ENCODE measurements at places on chromosomes 1 and 21.
A peak's percentile ranks its signal among the peaks of the same experiment; 100 is the strongest.

GRCh38 chr21:39072468-39072867 is 110.8 kb downstream of the PSMG1 start:
- DNase-seq = no peak

GRCh38 chr1:6523566-6523965 is 30.7 kb downstream of the NOL9 start:
- DNase-seq = no peak

DNA sequence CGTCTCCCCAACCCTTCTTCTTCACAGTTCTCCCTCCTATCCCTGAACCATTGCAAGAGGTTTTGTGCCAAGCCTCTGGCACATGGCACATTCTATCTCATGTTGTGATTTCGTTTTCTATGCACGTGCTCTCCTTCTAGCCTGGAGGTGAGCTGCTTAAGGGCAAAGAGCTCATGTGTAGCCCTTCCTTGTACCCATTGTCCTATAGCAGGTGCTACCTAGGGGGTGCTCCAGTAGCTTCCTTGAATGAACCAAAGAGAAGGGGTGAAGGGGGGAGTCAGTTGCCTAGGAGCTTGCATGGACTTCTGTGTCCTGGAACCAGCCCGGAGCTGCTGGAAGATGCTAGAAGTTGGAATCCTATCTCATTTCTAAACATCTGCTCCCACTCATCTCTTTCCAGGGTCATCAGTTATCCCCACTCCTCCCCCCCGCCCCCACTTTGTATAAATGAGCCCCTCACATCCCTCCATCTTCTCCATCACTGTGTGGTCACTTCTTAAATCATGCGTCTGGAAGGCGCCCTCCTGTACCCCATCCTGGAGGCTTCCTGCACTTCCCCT is 535 bp upstream of the DISC1 start:
- no peak for DNase-seq

DNA sequence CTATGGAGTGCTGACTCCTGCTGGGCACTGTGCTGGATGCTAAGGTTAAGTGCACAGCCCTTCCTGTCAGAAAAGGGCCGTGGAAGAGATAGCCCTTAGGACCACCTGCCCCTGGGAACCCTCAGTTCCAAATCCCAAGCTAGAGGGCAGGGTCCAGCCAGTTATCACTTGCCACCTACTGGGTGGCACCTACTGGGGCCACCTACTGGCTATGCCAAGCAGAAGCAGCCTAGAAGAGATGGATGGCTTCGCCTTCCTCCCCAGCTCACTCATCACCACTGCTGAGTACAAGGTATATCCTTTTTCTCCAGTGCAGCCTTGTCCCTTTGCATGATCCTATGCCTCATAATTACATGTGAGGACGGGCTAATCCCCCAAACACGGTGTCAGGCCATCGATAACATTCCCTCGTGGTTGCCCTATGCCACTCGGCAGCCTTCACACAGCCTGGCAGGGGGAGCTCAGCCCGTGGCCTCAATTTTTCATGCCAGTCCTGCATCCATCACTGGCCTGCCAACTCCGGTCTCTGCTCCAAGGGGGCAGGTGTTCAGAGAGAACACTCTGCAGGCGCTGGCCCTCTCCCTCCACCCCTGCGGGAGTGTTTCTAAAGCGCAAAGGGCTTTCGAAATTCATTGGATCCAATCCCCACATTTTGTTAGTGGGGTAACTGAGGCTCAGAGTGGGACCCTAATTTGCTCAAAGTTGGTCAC is 49.0 kb downstream of the SYT2 start:
- no peak for DNase-seq

DNA sequence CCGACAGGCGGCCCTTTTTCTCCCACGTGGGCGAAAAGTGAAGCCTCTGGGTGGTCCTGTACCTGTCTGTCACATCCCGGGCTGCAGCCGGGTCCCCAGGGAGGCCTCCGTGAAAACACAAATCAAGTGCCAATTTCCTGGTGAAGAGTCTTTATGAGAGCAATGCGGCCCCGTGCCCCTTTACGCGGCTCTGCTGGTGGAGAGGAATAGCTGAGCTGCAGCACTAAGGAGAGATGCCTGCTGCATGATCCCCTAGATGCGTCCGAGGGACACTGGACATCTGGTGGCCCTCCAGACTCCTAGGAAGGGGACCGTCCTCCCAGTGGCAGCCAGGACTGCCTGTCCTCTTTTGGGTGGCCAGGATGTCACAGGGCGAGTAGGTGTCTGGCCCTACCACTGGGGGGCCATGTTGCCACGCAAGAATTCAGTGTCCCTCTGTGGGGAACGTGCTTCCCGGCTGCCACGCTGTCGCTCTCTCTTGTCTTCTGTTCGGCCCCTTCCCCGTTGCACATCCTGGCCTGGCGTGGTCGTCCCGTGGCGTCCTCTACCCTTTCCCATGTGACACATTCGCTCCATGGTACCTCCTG is 38.7 kb downstream of the COL18A1 start:
- no peak for DNase-seq

- no peak for DNase-seq
Measured at GRCh38 chr1:9537863-9538668, 1.2 kb upstream of the SLC25A33 start.

DNA sequence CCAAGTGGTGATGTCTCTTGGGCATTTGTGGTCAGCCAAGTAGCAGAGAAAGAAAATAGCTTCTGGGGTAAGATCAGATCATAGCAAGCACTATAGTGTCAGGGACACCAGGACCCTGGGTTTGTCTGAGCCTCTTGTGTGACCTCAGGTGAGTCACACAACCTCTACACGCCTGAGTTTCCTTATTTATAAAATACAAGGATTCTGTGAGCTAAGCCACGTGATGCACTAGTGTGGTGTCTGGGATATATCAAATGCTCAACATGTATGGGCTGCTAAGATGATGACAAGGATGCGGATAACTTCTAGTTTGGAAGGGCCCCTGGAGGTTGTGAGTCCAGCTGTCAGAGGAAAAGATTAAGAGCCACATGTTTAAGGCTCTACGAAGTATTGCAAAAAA is 24.5 kb upstream of the ZNF436 start:
- no peak for DNase-seq

- no peak for DNase-seq
Measured at GRCh38 chr1:167697667-167698141, 24.1 kb upstream of the MPZL1 start.

- peak; percentile 30 for DNase-seq
Measured at GRCh38 chr1:93447481-93448291, at the start of gene FNBP1L. TSS of gene FNBP1L (plus strand) at chr1:93448118. CDS start at chr1:93448282, 164 bp downstream.

DNA sequence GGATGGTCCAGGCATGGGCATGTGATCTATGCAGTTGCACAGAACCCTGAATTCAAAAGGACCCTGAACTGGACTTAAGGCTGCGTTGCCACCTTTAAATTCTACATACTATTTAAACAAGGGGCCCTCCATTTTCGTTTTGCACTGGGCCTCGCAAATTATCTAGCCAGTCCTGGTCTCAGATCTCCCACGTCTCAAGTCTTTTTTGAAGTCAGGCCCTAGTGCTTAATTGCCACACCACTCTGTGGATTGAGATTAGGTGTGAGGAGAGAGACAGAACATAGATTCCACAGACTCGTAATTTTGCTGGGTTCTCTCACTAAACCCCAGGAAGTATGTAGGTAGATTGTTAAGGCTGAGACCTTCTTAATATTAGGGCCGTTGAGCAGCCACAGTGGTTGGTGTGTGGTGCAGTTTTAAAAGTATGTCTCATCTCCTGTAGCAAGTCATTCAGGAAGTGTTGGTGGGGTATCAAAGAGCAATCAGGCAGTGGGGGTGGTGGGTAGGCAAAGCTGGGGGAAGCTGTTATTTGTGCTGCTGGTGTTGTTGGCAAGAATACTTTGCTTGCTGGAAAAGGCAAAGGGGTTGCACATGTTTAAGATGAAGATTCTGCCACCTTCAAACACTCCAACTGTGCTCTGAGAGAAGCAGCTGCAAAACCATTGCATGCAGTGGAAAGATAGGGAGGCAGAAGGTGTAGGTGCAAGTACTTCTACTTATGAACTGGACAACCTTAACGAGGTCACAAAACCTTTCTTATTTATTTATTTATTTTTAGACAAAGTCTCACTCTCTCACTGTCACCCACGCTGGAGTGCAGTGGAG is 11.2 kb downstream of the CD84 start:
- DNase-seq = peak; percentile 30

DNA sequence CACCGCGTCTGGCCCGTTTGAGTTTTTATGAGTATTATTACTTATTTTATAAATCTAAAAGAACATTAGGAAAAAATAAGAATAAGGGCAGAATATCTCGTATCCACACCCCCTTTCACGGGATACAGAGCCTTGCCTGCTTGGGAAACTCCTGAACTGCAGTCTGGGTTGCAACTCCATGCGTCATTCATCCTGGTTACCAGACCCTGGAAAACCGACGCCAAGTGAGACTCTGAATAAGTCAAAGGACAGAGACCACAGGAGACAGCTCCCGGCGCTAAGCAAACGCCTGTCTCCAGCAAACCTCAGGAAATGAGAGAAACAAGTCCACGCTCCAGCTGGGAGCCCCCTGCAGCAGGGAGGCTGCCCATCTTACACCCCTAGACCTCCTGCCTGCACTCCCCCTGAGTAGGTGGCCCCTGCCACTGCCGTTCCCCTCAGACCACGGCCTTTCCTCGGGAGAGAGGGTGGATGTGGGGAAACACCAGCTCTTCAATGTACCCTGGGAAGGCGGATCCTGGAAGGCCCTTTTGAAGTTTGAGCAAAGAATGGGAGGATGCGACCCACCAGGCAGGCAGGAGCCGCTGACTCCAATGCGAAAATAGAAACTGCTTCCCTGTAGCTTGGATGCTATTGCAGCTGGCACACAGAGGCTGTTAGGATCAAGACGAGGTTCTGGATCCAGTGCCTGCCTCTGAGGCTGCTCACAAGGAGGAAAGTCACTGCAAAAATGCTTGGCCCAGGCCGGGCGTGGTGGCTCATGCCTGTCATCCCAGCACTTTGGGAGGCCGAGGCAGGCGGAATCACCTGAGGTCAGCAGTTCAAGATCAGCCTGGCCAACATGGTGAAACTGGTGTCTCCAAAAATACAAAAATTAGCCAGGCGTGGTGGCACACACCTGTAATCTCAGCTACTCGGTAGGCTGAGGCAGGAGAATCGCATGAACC is 37.7 kb upstream of the GPR157 start:
- DNase-seq = no peak

- DNase-seq = no peak
Measured at GRCh38 chr1:53608071-53608470, 130.9 kb downstream of the GLIS1 start.

GRCh38 chr1:73910062-73910461 is 287.9 kb downstream of the LRRIQ3 start:
- no peak for DNase-seq

GRCh38 chr1:180144659-180145357 is 9.9 kb upstream of the QSOX1 start:
- no peak for DNase-seq

DNA sequence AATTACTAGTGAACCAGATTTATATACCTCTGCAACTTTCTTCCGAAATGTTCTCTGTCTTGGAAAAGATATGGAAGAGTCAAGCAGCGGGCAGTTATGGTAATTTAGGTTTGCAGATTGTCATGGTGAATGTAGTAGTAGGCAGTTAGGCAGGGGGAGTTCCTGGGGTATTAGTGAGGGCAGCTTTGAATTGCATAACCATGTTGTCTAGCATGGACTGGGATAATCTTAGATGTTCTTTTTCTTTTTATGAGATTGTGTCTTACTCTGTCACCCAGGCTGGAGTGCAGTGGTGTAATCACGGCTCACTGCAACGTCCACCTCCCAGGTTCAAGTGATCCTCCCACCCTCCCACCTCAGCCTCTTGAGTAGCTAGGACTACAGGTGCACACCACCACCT is 25.0 kb downstream of the MACF1 start:
- DNase-seq = no peak

- no peak for DNase-seq
Measured at GRCh38 chr1:226778657-226779058, 39.6 kb upstream of the ITPKB start.

GRCh38 chr1:194698908-194699318 is 1512.5 kb upstream of the B3GALT2 start:
- no peak for DNase-seq

GRCh38 chr1:81330521-81330920 is 470.2 kb upstream of the ADGRL2 start:
- no peak for DNase-seq

GRCh38 chr1:208799186-208799585 is 555.0 kb upstream of the PLXNA2 start:
- no peak for DNase-seq

DNA sequence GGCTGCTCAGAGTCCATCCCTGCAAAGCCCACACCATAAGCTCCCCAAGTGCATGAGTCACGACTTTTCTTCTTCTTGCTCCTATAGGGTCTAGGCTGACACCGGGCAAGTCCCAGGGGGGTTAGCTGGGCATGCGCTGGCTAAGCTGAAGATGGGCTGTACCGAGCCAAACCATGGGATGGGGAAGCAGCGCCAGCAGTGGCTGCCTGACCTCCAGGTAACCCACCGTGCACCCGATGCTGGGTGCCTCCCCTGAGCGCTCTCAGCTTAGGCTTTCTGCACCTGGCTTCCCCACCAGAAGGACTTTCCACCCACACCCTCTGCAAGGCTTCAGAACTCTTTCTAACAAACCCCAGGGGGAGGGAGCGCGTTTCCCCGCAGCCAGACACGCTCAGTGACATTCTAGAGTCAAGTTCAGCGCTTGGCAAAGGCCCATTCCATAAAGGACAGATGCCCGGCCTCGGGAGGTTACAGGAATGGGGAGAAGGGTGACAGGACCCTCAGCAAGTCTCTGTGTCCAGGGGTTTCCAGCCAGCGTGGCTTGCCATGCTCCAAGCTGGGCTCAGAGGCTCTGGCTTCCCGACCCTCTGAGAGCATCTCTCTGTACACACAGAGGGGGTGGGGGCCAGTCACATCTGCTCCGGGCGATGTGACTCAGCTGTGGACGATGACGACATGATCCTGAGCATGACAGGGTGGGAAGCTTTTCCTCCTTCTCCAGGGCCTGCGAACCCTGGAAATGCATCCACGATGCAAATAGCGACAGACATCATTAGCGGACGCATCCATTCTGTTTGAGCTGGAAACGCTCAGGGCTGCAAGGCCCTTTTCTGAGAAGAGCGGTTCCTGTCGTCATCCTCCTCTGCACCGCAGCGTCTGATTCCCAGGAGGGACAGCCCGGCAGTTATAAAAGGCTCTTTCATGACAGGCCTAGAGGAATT is 107.8 kb downstream of the SIK1 start:
- no peak for DNase-seq

DNA sequence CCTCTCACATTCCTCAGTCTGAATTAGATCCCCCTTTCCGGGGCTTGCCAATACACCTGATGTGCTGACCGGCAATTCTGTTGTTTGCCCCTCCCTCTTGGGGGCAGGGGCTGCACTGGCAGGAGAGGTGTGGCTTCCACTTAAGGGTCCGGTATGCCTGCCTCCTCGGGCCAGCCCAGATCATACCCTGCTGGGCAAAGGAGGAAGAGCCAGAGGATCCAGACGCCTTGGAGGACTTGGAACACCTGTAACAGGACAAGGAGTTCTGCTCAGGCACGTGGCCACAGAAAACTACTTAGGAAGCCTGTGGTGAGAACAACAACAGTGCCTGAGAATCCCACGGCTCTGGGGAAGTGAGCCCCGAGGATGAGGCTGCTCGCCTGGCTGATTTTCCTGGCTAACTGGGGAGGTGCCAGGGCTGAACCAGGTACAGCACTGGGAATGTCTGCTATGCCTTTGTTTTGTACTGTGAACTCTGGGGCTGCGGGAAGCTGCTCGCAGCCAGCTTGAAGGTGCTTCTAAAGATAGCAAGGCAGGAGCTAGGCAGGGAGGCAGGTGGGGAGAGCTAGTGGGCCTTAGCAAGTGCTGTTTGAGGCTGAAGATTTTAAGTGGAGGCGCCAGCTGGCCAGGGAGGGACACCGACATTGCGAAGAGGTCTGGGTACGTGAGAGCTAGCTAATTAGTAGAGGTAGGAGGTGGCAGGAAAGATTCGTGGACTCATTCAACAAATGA is at the start of gene SMPDL3B:
Gene SMPDL3B (plus strand): TSS at position 183 of the 732 bp plus-strand sequence. CDS start 184 bp downstream, at position 367.
- no peak for DNase-seq

Data from activated CD8-positive, alpha-beta memory T cell treated with anti-CD3 and anti-CD28 coated beads for 1 hour (primary cell).